Neuronal stem cell (in vitro differentiated cells): ENCODE measurements at places on chromosomes 7 and 10.

DNA sequence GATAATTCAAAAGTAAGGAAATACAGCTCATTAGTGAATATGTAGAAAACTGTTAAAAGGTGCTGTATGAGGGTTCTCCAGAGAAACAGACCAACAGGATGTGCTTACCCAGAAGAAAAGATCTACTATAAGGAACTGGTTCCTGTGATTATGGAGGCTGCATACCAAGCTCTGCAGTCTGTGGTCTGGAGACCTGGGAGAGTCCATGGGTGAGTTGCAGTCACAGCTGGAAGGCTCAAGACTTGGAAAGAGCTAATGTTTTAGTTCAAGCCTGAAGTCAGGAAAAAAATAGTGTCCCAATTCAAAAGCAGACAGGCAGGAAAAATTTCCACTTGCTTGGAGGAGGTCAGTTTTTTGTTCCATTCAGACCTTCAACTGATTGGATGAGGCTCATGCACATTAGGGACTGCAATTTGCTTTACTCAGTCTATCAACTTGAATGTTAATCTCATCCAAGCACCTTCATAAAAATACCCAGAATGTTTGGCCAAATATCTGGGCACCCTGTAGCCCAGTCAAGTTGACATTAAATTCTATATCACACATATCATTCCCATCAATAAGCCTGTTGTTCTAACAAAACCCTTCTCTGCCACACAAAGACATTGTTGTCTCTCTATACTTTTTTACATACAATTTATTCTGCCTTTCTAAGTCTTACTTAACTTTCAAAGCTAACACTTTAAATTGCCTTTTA, 197.9 kb upstream of the KLF6 start:
- H3K27me3 ChIP-seq: no peaks in the 10 kb centered on the region
- no peaks in the 10 kb centered on the region for H3K36me3 ChIP-seq
- H3K4me3 ChIP-seq: no peak overlapping the region
- H3K27ac ChIP-seq: no peak overlapping the region
- DNase-seq: no peak
- peaks cover 4% of the 10 kb centered on the region for H3K4me1 ChIP-seq

DNA sequence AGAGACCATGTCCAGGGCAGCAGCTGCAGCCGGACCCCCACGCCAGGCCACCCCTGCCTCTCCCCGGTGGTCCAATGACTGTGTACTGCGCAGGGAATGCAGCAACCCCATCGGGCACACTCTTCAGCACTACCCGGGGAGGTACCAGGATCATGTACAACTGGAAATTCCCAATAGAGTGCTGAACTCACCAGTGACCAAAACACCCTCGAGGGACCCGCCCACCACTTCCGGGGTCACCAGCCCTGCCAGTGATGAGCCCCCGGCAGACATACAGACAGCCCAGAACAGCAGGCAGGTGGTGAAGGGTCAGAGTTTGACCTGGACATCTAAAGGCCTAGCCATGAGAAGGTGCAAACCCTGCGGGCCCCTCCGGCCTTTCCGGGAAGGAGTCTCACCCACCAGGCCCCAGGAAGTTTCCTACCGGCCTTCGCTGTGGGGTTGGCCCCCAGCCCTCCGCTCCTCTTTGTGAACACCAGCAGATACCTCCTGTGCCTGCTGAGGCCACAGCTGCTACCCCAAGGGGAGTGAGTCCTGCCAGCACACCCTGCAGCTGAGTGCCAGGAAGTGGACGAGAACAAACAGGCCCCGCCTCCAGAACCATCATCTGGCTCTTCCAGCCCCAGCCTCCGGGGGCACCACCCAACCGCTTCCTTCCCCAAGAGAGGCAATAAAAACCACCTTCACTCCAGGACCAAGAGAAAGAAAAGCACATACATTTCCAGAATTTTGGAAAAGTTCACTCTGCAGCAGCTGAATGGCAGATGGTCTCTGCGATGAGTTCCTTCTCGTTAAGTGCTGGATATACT, 5.0 kb upstream of the ANKRD61 start:
- H3K4me1 ChIP-seq: no peaks in the 10 kb centered on the region
- no peak for DNase-seq
- no peak overlapping the region for H3K4me3 ChIP-seq

DNA sequence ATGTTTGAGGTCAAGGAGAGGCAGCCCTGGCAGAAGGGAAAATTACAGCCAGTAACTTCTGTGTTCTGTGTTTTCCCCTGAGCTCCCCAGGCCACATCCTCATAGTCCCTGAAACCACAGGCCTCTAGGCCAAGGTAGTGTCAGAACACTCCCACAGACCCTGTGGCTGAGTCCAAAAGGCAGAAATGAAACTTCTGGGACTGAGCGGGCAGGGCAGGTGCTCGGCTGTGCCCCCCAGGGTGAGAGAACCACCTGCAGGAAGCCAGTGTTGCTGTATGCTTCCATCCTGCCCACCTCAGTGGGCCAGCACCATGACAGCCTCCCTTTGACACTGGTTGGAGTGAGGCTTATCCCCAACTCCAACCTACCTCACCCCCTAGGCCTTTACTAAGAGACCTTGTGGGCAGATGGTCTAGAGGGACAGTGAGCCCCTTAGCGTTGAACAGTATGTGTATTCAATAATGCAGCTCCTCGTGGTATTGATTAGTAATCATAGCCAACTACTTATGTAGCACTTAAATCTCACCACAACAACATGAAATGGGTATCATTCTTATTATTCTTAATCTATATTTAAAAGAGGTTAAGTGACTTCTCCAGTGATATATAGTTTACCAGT, 30.3 kb downstream of the PIK3CG start:
- H3K27me3 ChIP-seq: no peaks in the 10 kb centered on the region
- H3K27ac ChIP-seq: no peak overlapping the region
- H3K4me1 ChIP-seq: no peaks in the 10 kb centered on the region

GRCh38 chr10:6068422-6068821, 6.3 kb upstream of the IL2RA start:
- DNase-seq: no peak
- H3K4me3 ChIP-seq: no peak overlapping the region
- no peaks in the 10 kb centered on the region for H3K4me1 ChIP-seq

DNA sequence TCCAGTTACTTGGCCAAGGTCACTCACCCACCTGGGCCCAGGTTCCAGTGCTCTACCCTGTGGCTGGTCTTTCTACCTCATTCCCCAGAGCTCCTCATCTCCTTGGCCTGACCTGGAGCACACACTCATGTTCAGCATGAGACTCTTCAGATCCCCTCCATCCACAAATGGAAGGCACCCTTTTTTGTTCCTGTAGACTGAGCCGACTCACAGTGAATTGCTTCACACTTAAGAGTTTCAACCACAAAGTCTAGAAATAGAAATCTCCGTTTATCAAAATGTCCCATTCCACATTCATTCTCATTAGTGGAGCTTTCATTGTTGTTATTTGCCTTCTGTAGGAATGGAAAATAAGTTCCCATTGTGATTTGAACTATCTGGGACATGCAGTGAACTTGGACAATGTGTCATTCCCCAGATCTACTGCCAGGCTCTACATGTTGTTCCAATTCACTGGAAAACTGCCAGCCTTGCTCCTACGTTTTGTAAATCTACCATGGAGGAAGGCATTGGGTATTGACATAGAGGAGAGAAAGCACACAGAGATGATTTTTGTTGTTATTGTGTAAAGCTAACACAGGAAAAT, 125.3 kb upstream of the CELF2 start:
- H3K4me1 ChIP-seq: no peaks in the 10 kb centered on the region
- no peak for DNase-seq
- no peaks in the 10 kb centered on the region for H3K36me3 ChIP-seq
- H3K27me3 ChIP-seq: no peaks in the 10 kb centered on the region
- H3K27ac ChIP-seq: no peak overlapping the region
- no peak overlapping the region for H3K4me3 ChIP-seq

- H3K4me3 ChIP-seq: no peak overlapping the region
- peaks cover 3% of the 10 kb centered on the region for H3K4me1 ChIP-seq
- no peak for DNase-seq
- no peak overlapping the region for H3K27ac ChIP-seq
These were observed 4.0 kb downstream of the GNB2 start for GRCh38 chr7:100677308-100678267.

DNA sequence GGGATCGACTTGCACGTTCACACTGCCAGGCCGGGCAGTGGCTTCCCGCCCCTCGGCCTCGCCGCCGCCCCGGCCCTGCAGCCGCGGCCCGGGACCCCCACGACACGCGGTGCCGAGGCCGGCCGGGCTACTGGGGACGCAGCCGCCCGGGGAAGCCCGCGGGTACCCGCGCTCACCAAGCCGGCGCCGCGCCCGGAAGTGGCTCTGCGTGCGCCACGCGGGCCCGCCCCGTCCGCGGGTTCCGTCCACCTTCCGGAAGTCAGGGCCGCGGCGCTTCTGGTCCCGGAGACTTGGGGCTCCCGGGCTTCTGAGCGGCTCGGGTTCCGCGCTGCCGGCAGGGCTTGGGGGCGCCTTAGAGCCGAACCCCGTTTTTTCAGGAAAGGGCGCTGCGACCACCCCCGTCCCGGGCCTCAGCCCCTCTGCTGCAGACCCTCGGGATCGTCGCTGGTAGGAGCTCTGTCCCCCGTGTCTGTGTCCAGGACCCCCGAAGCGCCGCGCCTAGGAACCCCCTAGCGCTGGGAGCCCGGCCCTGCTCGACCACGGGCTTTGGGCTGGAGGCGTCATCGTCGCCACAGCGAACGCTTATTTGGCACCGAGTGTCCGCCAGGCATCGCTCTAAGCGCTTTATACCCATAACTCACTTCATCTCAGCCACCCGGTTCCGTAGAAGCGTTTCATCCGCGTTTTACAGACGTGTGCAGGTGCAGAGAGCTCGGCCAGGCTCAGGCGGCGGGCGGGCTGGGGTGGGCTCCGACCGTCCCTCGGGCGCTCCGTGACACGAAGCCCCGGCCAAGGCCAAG, at the start of gene PSMG3:
TSS of gene PSMG3 (minus strand) at position 200 of the 800 bp plus-strand sequence. CDS start 693 bp downstream, outside the sequence.
- peak within 1 kb of the TSS; percentile 31 for H3K27ac ChIP-seq
- DNase-seq: peak; percentile 58
- H3K4me1 ChIP-seq: peaks cover 12% of the 10 kb centered on the region
- no peaks in the 10 kb centered on the region for H3K27me3 ChIP-seq
- H3K4me3 ChIP-seq: peak within 1 kb of the TSS; percentile 83
